T-cell (primary cell): ENCODE measurements at places on chromosomes 1 and 21.

- DNase-seq: no peak
Observed at GRCh38 chr1:33178836-33179439, 2.9 kb downstream of the TRIM62 start.

- no peak for DNase-seq
Observed at GRCh38 chr1:167268347-167268787, 47.7 kb downstream of the POU2F1 start.

GRCh38 chr1:221837896-221838295 lies 96.0 kb upstream of the DUSP10 start:
- no peak for DNase-seq

DNA sequence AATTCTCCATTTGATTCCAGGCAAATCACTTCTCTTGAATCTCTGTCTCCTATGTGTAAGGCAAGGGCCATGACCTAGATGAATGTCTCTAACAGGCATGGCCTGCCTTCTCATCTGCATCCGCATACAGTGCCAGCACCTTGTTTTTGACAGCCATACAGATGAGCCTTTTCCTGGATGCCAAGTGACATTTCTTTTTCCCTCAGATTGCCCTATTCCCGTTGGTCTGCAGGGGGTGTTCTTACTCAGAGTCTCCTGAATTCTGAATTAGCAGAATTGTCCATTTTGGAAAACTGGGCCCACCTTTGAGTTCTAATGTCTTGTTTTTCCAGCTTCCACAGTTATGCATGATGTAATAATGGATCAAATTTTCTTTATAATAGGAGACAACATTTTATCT lies 88.0 kb upstream of the ADAR start:
- no peak for DNase-seq

DNA sequence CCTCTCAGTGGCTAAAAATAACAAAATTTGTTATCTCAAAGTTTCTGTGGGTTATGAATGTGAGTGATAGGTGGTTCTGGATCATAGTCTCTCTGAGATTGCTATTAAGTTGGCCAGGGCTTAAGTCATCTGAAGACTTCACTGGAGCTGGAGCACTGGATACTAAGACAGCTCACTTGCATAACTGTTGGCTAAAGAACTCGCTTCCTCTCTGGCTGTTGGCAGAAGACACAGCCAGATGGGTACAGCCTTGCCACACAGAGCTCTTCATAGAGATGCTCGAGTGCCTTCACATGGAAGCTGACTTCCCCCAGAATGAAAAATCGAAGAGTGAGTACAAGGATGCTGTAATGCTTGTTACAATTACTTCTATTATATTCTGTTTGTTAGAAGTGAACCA lies 333.8 kb downstream of the ZP4 start:
- no peak for DNase-seq

GRCh38 chr1:81358151-81358550 lies 442.6 kb upstream of the ADGRL2 start:
- no peak for DNase-seq

GRCh38 chr1:17599954-17600300 lies 60.4 kb downstream of the ARHGEF10L start:
- DNase-seq: no peak

GRCh38 chr1:89711140-89711778 lies 78.3 kb downstream of the LRRC8C start:
- DNase-seq: no peak

DNA sequence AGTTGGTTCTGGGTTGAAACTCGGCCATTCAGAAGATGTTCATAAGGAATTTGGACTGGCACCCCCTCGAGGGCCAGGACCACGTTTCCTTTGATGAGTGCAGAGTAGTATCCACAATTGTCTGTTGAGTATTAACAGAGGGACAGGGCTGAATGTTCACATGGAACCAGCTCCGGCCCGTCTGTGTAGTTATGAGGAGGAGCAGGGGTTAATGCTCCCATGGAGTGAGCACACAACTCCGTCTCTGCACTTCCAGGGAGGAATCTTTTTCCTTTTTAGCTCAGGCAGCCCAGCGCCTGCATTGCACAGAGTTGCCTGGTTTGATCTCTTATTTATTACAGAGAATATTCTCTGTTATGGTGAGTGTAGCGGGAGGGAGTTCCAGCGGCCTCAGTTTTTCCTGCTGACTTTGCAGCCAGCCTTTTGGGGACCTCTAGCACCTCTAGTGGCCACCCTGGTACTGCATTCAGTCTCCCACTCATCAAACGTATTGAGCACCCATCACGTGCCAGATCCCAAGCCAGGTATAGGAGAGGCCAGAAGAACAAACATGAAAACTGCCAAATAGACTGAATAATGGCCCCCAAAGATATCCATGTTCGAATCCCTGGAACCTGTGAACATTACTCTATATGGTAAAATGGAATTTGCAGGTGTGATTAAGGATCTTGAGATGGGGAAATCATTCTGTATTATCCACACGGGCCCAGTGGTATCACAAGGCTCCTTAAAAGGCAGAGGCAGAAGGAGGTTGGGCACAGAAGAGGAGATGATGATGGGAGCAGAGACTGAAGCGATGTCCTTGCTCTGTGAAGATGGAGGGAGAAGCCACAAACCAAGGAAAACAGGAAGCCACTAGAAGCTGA lies 167.7 kb upstream of the CSF3R start:
- DNase-seq: peak; percentile 55

GRCh38 chr1:3566951-3567804 lies 44.1 kb downstream of the MEGF6 start:
- DNase-seq: no peak

- no peak for DNase-seq
Observed at GRCh38 chr1:24558902-24559791, 3.3 kb downstream of the NCMAP start.

DNA sequence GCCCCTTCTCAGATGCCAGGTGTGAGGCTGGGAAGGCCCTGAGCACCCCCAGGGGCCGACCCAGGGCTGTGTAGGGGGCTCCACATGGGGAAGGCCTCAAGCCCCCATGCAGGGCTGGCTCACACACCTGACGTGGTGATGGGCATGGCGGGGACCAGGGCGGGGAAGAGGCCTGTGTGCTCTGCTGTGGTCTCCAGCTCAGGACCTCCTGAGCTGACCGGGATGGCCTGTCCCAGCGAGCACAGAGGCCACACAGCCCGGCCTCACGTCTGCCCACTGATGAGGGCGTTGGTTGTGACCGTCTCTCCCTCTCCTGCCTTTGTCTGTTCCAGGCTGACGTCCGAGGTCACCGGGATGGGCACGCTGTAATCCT lies 40.2 kb upstream of the COL6A1 start:
- no peak for DNase-seq
